ENCODE measurements at places on chromosomes 6 and 20.

- no peak for DNase-seq
These were observed 347.5 kb downstream of the PRL start for GRCh38 chr6:21949211-21949801.

GRCh38 chr6:99225172-99225571 is 124.3 kb downstream of the FAXC start:
- DNase-seq, result no peak

GRCh38 chr20:53492212-53492611 is 101.4 kb downstream of the ZNF217 start:
- DNase-seq, result no peak

DNA sequence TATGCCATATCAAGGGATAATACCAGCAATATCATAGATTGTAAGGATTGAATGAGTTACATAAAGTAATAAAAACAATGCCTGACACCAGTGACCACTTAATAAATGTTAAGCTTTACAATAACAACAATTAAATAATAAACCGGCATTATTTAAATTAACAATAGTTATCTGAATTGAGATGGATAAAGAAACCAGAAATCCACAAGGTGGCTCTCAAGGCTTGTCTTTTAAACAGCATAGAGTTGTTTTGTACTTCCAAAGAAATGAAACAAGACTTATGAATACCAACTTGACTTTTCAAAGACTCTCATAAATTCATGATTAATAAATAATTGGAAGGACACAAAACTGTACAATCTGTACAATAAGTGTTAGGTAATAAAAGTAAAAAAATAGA is 203.1 kb downstream of the ASCC3 start:
- peak; percentile 14 for DNase-seq

DNA sequence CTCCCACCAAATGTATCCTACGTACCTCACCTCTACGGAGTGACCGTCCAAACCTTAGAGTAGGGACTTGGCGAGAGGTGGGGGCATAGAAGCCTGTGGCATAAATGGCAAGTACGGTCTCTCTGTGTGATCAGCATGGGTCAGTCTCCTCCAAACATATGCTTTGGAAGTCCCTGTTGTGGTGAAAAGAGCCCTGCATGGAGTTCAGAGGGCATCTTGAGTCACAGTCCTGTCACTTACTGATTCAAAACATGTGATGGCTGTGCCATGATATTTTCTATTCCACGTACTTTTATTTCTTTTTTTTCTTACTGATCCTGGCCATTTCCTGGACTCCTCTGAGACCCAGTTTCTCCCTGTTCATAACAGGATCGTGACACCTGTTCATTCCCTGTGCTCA is 67.5 kb upstream of the CEP85L start:
- no peak for DNase-seq

DNA sequence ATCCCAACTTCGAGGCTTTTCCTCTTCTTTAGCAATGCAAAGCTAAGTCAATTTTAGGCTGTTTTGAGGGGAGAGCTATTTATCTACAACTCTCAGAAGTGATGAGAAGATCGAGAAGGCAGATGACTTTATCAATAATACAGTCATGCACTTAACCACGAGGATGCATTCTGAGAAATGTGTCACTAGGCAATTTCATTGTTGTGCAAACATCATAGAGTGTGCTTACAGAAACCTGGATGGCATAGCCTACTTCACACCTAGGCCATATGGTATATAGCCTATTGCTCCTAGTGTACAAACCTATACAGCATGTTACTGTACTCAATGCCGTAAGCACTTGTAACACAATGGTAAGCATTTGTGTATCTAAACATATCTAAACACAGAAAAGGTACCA is 66.6 kb downstream of the PRND start:
- no peak for DNase-seq

DNA sequence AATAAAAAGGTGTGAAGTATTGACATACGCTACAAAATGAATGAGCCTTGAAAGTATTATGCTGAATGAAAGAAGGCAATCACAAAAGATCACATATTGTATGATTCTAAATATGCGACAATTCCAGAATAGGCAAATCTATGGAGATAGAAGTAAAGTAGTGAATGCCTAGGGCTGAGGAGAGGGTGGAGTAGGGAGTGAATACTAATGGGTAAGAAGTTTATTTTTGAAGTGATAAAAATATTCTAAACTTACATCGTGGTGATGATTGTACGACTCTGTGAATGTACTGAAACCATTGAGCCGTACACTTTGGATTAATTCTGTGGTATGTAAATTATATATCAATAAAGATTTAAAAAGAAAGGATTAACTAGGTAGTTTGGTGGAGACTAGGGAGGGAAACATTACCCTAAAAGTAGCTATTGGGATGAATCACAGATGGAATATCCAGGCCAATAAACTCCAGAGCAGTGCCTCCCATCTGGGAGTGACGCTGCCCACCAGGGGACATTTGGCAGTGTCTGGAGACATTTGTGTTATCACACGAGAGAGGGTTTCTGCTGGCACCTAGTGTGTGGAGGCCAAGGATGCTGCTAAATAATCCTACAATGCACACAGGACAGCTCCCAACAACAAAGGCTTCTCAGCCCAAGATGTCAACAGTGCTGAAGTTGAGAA is 214.2 kb upstream of the PCSK2 start:
- DNase-seq, result no peak

DNA sequence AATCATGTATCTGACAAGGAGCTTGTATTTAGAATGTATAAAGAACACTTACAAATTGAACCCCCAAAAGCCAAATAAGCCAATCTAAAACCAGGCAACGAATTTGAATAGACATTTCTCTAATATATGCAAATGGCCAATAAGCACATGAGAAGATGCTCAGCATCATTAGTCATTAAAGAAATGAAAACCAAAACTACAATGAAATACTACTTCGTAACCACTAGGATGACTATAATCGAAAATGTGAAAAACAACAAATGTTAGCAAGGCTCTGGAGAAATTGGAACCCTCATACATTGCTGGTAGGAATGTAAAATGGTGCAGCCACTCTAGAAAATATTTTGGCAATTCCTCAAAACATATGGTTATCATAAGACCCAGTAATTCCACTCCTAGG is 105.8 kb upstream of the TOP1 start:
- no peak for DNase-seq

DNA sequence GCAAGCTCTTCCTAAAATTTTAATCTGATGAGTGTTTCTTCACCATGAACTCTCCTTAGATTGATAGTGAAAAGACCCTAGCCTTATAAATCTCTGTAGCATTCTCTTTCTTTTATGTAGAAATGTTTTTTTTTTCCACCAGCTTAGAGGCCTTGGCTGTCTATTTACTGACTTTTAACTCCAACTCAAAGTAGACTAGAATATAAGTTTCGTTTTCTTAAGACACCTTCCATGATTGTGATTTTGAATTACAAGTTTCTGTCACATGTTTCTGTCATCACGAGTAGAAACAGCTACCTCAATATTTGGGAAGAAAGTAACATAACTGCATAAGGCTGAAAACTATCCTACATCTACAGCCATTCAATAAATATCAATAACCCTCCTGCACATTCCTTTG is 17.8 kb downstream of the ADGRF4 start:
- DNase-seq, result no peak

- no peak for DNase-seq
These were observed 660.4 kb upstream of the GJE1 start for GRCh38 chr6:141472162-141472928.

GRCh38 chr6:34484899-34485298 is 19.0 kb downstream of the PACSIN1 start:
- no peak for DNase-seq

GRCh38 chr20:38298768-38299288 is 5.1 kb upstream of the BPI start:
- no peak for DNase-seq

- DNase-seq, result no peak
These were observed 346.5 kb downstream of the CD83 start for GRCh38 chr6:14464055-14464454.

Measured in myocyte (in vitro differentiated cells).